T-helper 17 cell (primary cell): ENCODE measurements at places on chromosomes 6 and 20. TPM values are rescaled to one million over a fixed set of nuclear protein-coding genes. Genes with fewer than 3 reads are reported as not detected.
A peak's percentile ranks its signal among the peaks of the same experiment; 100 is the strongest.

Gene SPTLC3
- 0.42 TPM for total RNA-seq

DNA sequence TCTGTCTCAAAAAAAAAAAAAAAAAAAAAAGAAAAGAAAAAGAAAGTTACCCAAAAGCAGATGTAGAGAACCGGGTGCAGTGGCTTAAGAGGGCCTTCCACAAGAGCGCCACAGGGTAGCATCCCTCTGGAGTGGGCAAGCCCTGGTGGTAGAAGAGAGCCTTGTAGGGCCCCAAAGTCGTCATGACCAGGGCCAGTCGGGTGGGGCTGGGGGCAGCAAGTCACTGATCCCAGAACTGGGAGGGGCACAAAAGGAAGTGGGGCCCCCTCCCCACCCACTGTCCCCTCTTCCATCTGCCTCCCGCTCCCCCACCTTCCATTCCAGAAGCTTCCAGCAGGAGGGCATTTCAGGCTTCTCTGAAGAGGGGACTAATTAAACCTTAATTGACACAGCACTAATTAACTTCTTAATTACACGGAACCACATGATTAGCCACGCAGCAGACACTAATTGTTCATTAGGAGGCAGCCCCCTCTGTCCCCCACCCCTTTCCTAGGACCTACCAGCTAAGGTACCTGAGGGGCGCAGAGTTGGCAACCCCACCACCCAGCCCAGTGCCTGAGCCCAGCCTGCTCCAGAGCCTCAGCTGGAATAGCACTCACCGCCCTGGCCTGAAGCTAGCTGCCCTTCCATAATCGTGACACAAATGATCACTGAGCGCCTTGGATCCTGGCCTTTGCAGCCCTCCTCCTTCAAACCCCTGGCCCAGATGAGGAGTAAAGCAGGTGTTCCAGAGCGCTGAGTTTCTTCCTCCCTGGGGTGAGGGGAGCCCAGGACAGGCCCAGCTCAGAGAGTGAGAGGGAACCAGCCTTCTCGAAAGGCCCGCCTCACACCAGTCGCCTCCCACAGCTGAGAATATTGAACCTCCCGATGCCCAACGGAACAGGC is 34.8 kb downstream of the MDFI start:
- no peak for DNase-seq

DNA sequence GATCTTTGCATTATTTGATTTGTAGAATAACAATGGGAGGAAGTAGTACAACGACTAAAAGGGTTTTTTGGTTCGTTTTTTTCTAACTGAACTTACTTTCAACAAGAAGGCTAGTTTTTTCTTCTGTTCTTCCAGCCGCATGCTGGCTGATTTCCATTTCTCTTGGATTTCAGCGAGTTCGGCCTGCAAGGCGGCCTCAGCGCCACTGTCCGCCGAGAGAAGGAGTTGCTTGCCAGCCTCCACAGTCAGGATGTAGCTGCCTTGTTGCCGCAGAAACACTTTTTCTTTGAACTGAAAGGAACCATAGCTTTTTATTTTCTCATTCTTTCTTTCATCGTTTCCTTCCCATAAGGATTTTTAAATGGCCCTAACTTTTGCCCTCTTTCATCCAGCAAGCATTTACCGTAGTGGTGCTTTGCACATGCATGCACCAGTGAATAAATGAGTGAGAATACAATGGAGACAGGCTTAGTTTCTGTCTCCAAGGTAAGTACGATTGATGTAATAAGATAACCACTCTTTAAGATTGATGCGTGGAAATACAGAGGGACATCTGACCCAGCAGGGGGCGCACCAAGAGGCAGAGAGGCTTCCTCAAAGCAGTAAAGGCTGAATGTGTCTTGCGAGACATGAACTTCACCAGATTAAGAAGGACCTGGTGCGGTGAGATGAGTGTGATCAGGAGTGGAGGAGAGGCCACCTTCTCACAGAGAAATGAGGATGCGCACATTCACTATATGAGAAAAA is 398.8 kb downstream of the ESR1 start:
- peak; percentile 13 for DNase-seq

DNA sequence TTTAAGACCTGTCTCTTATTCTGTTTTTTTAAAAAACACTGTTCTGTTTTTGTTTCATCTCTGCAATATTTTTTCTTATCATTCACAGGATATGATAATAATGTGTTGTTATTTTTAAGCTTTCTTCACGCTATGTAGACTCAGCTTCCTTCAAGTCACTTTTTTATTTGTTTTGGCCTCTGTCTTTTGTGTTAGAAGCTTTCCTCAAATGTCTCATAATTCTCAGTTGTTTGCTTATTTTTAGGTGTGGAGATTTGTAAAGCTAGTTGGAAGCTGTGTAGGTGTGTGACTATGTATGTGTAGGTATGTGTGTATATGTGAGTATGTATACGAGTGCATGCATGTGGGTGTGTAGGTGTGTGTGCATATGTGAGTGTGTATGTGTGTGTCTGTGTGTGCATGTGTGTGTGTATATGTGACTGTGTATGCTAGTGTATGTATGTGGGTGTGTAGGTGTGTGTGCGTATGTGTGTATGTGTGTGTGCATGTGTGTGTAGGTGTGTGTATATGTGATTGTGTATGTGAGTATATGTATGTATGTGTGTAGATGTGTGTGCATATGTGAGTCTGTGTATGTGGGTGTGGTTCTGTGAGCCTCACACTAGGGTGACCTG is 16.3 kb upstream of the VEGFA start:
- no peak for DNase-seq

- DNase-seq, result no peak
These were observed 383.8 kb downstream of the ADGRB3 start for GRCh38 chr6:69018906-69019305.

DNA sequence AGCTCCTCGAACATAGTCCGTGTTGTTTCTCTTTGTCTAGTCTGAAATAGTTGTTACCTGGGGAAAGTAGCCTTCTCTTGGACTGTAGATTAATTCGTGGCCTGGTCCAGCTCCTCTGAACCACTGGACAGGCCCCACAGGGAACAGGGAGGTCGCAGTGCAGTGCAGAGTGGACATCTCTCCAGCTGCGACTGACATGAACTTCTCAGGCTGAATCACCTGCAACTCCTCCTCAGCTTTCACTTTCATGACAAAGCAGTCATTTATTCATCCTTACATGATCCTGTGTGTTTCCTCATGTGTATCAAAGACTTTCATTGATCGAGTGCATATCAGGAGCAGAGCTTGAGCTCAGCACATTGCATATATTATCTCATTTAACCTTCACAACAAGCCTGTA is 19.1 kb upstream of the SIRPG start:
- DNase-seq, result no peak

DNA sequence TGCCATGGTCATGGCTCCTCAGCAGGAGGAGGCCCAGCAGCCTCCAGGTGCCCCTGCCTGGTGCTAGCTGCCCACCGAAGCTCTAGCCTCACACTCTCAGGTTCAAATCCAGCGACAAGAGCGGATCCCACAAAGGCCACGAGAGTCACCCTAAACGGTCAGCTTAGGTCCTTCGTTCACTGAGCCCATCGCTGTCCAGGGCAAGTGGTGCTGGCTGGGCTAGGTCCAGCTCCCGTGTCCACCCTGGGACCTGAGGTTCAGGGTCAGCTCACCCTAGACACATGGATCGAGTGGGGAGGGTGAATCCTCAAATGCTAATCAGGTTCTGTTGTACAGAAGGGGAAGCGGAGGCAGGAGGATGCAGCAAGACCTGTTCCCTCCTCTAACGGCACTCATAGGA is 171.9 kb upstream of the SULF2 start:
- DNase-seq, result no peak

- peak; percentile 23 for DNase-seq
These were observed 1567.8 kb upstream of the DEFB115 start for GRCh38 chr20:29689411-29690225.

- DNase-seq, result no peak
These were observed 8.0 kb upstream of the STX7 start for GRCh38 chr6:132520953-132521352.

GRCh38 chr6:129209355-129209754 is 326.4 kb downstream of the LAMA2 start:
- DNase-seq, result no peak
